ENCODE measurements at places on chromosomes 12 and 14.
A peak's percentile ranks its signal among the peaks of the same experiment; 100 is the strongest.

- no peak for DNase-seq
Observed at GRCh38 chr14:102916347-102917055, 6.0 kb upstream of the AMN start.

GRCh38 chr14:78959674-78960264 lies 789.6 kb downstream of the NRXN3 start:
- peak; percentile 70 for DNase-seq

- no peak for DNase-seq
Observed at GRCh38 chr12:27064397-27065342, 17.7 kb downstream of the C12orf71 start.

DNA sequence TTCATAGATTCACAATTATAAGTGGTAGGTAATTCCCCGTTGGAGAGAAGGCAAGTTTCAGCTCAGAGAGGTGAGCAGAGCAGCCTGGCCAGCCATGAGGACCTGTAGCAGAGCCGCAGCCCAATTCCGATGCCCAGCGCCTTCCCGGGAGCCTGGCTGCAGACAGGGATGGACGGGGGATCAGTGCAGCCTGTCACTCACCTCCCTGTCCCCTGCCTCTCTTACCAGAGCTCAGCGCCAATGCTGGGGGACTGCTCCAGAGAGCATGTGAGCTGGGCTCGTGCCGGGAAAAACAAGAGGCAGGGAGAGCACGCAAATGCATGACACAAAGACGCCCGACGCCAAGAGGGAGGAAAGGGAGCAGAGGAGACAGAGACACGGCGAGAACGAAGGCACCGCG lies 231.9 kb downstream of the BCL11B start:
- no peak for DNase-seq

- no peak for DNase-seq
Observed at GRCh38 chr14:93086441-93087055, 29.2 kb downstream of the ITPK1 start.

Measured in NCI-H2107 (cell line).